Germinal center (tissue), 1 donor: ENCODE measurements at places on chromosomes 5 and 9.

DNA sequence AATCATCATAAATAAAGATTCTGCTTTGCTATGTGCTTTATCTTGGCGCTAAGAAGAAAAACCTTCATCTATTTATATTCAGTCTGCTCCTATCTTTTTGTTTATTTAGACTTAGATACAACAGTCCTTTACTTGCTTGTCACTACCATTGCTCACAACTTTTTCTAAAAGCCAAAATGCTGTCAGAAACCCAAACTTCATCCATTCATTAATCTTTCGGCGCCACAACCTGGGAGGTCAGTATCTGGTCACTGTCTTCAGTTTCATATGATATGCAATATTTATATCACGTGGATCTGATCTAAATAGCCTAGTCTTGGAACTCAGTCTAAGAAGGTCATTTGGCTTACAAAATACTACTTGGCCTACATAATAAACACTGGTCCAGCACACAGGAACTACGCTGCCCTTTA lies 159.3 kb upstream of the TARS1 start:
- DNase-seq, result no peak

DNA sequence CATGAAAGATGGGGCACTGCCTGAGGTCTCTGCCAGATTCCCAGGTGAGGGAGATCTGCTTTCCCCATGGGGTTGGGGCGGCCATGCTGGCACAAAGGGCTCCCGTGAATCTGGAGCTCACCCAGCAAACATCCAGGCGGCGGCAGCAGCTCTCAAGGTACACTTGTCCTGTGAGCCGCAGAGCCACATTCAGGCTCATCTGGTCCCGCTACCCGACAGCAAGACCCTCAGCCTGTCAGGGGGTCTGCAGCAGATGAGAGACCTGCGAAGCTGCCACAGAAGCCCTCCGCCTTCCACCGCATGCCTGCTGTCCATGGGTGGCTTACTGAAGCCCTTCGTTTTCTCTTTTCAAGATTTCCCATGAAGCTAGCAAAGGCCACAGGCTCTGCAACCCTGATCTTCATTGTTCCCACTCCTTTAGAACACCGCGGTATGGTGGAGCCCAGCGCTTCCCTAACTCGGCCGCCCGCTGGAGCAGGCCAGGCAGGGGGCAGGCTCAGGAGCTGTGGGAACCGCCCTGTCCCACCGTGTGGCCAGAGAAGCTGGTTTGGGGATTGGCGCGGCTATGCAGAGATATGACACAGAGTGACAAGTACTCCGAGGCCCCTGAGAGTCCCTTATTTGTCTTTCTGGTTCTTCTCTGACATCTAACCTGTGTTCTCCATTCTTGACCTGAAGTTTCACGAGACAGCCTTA lies 8.8 kb downstream of the LRRC14B start:
- no peak for DNase-seq

GRCh38 chr5:180140079-180140554 lies 68.6 kb upstream of the RNF130 start:
- DNase-seq, result no peak

DNA sequence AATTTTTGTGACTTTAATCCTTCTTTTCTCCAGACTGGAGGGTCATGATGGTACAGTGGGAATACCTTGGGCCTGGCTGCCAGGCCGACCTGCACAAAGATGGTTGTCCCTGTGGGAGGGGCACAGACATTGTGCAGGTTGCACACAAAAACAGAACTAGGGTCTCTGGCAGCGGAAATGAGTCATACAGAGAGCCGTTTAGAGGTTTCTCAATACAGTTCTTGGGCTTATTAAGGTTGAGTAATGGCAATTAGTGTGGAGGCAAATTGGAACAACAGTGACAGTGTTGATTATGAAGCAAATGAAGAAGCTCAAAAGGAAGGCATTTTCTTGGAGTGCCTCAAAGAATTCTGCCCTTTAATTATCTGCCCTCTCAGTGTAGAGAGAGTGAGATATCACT lies 173.6 kb downstream of the TENT4A start:
- DNase-seq, result no peak

GRCh38 chr9:80485420-80486250 lies 913.9 kb downstream of the TLE4 start:
- DNase-seq, result no peak

- no peak for DNase-seq
Observed at GRCh38 chr9:13446938-13447842, 167.7 kb upstream of the MPDZ start.

- no peak for DNase-seq
Observed at GRCh38 chr5:149526845-149527590, 24.2 kb downstream of the CSNK1A1 start.

DNA sequence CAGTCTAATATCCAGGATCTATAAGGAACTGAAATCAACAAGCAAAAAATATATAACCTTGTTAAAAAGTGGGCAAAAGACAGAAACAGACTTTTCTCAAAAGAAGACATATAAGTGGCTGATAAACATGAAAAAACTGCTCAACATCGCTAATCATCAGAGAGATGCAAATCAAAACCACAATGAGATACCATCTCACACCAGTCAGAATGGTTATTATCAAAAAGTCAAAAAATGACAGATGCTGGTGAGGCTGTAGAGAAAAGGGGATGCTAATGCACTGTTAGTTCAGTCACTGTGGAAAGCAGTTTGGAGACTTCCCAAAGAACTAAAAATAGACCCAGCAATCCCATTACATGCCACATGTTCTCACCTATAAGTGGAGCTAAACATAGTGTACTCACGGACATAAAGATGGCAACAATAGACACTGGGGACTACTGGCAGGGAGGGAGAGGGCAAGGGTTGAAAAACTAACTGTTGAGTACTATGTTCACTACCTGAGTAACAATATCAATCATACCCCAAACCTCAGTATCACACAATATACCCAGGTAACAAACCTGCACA lies 11.7 kb upstream of the TSSK1B start:
- no peak for DNase-seq

DNA sequence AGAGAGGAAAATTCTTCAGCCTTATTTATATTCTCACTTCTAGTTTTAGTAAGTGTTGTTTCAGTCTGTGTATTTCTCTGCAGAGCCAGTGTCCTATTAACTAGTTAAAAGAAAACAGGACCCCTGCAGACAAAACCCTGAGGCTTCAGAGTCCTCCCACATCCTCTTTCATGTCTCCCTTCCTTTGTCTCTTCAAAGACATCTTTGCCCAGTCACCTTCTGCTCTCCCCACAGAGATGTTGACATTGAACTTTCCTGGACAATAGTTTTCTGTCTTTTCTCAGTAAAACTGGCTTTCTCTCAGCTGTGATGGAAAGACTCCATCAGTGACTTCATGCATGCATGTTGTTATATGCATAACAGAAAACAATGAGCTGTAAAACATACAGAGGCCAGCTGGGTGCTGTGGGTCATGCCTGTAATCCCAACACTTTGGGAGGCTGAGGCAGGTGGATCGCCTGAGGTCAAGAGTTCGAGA lies 20.2 kb downstream of the GRAMD2B start:
- DNase-seq, result no peak

DNA sequence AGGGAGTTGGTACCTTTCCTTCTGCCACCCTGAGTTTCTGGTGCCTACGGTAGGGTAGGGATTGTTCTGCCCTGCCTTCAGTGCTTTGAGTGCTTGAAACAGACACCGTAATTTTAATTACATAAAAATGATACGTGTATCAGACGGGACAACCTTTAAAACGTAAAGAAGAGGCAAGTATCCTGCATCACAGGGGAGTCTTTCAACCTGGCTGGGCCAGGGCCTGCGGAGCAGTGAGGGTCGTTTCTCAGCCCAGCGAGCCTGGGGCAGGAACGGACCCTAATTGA lies 483 bp upstream of the DAB2IP start:
- no peak for DNase-seq

- no peak for DNase-seq
Observed at GRCh38 chr5:56164376-56164775, 68.8 kb downstream of the ANKRD55 start.

GRCh38 chr9:124774129-124774978 lies 2.6 kb upstream of the OLFML2A start:
- DNase-seq, result peak; percentile 86

GRCh38 chr5:158429564-158429963 lies 570.6 kb upstream of the CLINT1 start:
- no peak for DNase-seq
